ENCODE measurements at places on chromosomes 7 and 10. TPM values are rescaled to one million over a fixed set of nuclear protein-coding genes. Genes with fewer than 3 reads are reported as not detected.

Gene HOXA4
- 3.8 TPM for polyA plus RNA-seq

Gene ARHGAP21
- polyA plus RNA-seq, result 19.9 TPM

Gene LRRC72
- polyA plus RNA-seq, result not detected

Gene CYP17A1
- polyA plus RNA-seq, result 0.39 TPM

Data from lung (tissue), 17 donors.